ENCODE measurements at places on chromosomes 13 and 19. TPM values are rescaled to one million over a fixed set of nuclear protein-coding genes. Genes with fewer than 3 reads are reported as not detected.

The STOML3 gene
- not detected for total RNA-seq

The KLF1 gene
- total RNA-seq, result 0.34 TPM

The NLRP11 gene
- total RNA-seq, result 0.19 TPM

The PSG5 gene
- not detected for total RNA-seq

The ZNF571 gene
- 2.5 TPM for total RNA-seq

The POSTN gene
- total RNA-seq, result not detected

The GPR12 gene
- total RNA-seq, result not detected

The MCEMP1 gene
- total RNA-seq, result not detected

The GRK1 gene
- not detected for total RNA-seq

The KCNRG gene
- 0.37 TPM for total RNA-seq

The PLEKHJ1 gene
- 84.6 TPM for total RNA-seq

DNA sequence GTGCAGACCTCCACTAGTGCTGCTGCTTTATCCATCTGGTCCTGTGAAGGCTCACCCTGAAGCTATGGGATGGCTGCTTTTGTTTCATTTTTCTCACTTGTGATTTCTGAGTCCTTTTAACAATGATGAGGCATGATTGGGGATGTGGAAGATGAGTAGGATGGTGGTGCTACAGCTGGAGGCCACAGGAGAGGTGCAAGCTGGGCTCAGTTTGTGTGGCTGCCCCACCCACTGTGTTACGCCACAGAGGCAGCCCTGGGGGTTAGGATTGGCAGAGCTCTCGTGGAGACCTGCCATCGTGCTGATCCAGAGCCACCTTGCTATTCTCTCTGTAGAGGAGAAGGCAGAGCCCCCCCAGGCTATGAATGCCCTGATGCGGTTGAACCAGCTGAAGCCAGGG is 19.6 kb upstream of the QTRT1 start:
- no peak for DNase-seq

- DNase-seq, result no peak
Observed at GRCh38 chr13:51194942-51195341, 27.3 kb upstream of the FAM124A start.

- no peak for DNase-seq
Observed at GRCh38 chr13:53623146-53623545, 594.5 kb downstream of the OLFM4 start.

DNA sequence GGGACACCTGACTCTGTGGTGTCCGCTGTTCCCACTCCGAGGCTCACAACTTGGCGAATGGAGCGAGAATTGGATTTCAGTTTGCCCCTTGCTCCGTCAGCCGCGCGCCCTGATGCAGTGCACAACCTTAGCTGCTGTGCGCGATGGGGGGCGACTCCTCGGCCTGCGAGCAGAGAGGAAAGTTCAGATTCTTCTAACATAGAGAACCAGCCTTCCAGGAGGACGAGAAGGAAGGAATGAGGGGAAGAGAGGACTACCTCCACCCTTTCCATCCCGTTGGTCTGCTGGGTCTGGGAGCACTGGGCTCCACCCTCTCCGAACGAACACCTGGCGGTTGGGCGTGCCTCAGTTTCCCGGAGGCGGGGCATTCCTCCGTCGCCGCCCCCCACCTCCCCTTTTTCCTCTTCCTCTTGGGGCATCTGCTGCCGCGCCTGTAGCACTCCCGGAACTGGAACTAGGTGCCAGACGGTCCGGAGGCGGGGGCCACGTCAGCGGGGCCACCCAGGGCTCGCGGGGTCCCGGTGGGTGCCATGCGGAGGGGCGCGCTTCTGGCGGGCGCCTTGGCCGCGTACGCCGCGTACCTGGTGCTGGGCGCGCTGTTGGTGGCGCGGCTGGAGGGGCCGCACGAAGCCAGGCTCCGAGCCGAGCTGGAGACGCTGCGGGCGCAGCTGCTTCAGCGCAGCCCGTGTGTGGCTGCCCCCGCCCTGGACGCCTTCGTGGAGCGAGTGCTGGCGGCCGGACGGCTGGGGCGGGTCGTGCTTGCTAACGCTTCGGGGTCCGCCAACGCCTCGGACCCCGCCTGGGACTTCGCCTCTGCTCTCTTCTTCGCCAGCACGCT is at the start of gene KCNK6:
Gene KCNK6, plus strand, starts transcription at position 425 of the 838 bp plus-strand sequence. Its CDS starts 106 bp downstream, at position 531.
- DNase-seq, result peak; percentile 57

DNA sequence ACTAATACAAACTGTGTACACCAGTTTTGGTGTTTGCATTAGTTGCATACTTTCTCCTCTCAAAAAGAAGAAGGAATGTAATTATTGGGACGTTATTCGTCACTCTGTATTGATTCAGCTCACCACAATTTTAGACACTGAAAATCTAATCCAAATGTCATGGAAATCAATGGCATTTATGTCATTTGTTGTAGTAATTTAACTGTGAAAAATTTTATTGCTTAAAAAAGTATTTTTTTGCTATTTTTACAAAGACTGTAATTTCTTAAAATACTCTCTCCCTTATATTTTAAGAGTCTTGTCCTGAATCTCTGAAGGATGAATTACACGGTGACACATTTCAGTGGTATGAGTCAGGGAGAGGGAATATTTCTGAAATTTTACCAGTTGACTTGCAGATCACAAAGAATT is 2117.6 kb downstream of the PCDH9 start:
- no peak for DNase-seq

- DNase-seq, result no peak
Observed at GRCh38 chr19:34231439-34231838, 22.9 kb upstream of the GARRE1 start.

DNA sequence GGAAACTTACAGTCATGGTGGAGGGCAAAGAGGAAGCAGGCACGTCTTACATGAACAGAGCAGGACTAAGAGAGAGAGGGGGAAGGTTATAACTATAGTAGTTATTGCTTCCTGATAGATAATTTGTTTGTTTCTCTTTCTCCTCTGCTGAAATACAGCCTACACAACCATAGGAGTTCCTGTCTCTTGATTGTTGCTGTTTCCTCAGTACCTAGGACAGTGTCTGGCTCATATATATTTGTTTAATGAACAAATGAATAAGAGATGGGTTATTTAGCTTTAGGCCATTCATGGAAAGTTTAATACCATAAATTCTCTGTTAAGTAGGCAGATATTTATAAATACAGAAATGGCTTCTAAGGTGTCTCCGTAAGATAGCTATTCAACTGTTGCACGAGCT is 95.2 kb downstream of the PCCA start:
- DNase-seq, result no peak

DNA sequence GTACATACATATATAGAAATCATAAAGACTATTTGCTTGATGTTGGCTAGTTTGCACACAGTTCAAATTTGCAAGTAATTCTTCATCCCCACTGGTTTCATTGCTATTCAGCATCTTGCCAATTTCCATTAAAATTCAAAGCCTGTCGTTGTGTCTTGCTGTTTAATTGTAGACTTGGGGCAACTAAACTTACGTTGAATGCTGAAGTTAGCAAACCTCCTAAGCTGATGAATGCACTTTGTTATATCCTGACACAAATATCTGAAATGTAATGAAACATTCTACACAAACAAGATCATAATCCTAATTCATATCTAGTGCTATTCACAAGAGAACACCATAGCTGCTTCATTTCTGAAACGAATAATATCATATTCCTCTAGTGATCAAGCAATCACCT is 381.2 kb downstream of the ITGBL1 start:
- DNase-seq, result no peak

GRCh38 chr13:104357174-104357573 is 1291.0 kb upstream of the SLC10A2 start:
- DNase-seq, result no peak

GRCh38 chr19:19098084-19098702 is 34.4 kb downstream of the SLC25A42 start:
- no peak for DNase-seq

DNA sequence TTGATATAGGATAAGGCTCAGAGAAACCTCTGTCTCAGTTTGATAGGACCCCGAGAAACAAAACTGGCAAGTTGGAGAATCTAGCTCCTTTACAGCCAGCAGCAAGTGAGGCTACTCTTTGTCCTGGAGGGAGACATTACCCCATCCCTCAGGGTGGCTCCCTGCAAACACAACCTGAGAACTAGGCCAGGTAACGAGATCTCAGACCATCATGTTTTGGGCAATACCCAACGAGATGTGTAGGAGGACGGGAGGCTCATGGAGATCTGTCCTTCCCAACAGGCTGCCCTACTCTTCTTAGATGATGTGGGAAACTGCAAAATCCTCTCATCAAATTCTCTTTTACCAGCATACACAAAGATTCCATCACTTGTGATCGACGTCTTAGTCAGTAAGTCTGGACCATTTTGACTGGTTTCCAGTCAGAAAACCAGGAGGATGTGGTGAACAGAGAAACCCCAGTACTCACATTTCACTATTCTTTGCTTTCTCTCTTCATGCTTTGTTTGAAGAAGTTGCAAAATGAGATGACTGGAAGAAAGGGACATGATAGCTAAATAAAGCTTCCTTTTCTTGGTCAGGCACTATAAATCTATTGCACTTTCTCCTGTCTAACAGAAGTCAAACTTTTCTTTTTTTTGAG is 6.0 kb upstream of the CTU1 start:
- no peak for DNase-seq

GRCh38 chr13:74114202-74114601 is 20.0 kb downstream of the KLF12 start:
- no peak for DNase-seq

DNA sequence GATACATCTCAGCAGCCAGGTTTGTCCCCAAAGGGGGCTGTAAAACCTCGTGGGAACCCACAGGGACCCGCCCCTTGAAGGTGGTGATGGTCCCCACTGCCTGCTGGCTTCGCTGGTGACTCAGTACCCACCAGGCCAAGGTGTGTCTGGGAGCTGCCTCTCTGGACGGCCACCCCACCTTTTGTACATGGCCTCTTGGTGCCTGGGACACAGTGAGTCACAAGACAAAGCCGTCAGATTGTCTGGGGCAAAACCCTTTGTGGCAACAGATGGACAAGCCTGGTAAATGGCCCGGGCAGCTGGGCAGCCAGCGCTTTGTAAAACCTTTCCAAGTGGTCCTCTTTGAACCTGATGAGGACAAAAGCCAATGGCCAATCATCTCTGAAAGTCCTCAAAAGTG is 27.9 kb upstream of the KLF2 start:
- DNase-seq, result no peak

DNA sequence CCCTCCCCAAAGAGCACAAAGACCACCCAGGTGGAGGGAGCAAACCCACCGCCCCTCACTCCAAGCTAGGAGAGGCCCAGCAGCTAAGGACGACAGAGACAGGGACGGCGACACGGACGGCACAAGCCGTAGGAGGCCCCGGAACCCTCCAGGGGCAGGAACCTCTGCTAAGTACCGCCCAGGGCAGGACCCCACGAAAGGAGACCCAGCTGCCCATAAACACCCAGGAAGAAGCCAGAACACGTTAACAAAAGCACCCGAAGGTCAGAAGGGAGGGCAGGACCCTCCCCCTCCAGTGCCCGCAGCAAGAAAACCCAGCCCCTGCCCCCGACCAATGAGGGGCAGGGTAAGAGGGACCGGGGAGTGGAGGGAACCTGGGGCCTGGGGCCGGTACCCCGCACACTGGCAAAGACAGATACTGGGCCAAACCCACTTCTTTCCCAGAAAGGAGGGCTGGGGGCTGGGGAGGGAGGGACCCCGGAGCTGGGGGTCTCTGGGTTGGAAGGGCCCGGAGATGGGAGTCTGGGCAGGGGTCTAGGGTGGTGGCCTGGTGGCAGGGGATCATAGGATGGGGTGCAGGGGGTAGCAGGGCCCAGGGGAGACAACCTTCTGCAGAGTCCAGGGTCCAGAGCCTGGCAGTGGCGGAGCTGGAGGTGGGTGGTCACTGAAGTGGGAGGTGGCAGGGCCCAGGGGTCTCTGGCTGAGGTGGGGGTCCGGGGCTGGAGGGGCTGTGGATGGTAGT is 2.4 kb downstream of the BTBD2 start:
- DNase-seq, result no peak

DNA sequence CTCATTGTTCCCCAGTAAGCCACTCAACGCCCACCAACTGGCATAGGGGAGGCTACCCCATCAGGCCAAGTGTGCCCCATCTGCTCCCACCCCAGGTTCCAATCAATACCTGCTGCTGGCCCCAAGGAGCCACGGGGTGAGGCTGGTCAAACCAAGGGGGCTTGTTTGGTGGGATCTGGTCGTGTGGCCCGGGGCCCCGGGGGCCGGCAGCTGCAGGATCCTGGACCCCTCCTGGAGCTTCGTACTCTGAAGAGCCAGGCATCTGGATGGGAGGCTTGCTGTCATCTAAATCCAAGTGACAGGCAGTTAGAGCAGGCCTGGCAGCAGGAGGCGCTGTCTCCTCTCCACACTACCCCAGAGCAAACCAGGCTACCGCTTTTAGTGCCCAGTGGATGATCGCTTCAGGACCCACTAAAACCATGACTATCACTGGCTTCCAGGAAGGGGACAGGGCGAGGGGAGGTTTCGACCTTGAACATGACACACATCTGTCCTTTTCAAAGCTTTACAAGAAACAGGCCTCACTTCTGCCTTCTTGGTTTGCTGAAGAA is 14.2 kb downstream of the CHERP start:
- peak; percentile 24 for DNase-seq

- DNase-seq, result no peak
Observed at GRCh38 chr13:70391678-70392077, 283.4 kb upstream of the KLHL1 start.

GRCh38 chr13:41427666-41428065 is 29.7 kb upstream of the RGCC start:
- no peak for DNase-seq

DNA sequence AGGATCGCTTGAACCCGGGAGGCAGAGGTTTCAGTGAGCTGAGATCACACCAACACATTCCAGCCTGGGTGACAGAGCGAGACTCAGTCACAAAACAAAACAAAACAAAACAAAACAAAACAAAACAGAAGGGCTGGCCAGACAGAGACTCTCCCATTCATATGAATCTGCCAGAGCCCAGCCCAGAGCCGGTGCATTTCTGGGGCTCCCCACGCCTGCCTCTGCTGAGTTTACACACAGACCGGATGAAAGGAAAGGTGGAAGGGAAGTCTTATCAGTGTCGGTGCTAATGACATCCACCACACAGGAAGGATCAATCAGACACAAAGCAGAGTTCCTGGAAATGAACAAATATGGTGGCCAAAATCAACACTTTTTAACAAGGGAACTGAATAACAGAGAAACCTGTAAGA is 6.8 kb downstream of the TRAPPC6A start:
- DNase-seq, result peak; percentile 30

- no peak for DNase-seq
Observed at GRCh38 chr13:64332048-64332447, 2898.1 kb downstream of the PCDH9 start.

DNA sequence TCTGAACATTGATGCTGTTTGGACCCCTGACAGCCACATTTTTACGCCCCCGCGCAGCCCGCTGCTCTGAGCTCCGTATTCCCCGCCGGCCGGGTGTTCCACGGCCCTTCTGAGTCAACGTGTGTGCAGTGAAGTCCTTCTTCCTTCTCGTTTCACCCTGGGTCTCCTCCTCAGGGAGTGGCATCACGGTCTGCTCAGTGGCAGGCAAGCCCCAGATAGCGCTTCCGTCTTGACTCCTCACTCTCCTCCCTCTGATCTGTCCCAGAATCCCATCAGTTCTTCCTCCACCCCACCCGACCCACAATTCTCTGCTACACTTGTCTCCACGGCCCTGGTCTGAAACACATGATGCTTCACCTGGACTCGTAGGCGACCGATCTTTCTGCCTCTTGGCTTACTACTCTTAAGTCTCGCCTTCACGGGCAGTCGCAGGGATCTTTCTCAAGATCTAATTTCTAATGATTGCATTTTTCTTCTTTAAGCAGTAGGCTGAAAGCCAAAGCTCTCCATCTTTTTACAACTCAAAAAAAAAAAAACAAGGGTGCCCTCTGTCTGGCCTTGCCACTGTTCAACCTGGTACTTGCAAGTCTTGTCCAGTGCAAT is 33.9 kb downstream of the CCNE1 start:
- DNase-seq, result peak; percentile 68

All from activated naive CD8-positive, alpha-beta T cell treated with anti-CD3 and anti-CD28 coated beads for 36 hours (primary cell).